Nucleus accumbens (tissue), 56 donors: ENCODE measurements at places on chromosomes 1 and 21.

- DNase-seq: no peak
Measured at GRCh38 chr1:93275634-93276295, 69.9 kb upstream of the DR1 start.

DNA sequence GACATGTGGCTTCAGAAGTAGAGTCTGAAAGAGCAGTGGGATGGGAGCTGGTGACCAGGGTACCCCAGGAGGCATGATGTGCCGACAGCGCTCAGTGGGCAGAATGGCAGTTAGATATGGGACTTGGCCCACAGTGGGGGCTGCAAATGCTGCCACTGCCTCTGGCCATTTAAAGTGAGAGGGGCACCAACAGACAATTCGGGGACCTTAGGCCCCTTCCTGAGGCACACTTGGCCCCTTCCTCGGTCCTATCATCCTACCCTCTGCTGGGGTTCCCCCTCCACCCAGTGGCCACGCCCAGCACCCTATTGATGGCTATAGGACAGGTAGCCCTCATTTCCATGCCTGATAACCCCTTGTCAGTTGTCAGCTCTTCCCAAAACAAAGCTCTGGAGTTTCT lies 36.6 kb upstream of the EPHA8 start:
- no peak for DNase-seq

DNA sequence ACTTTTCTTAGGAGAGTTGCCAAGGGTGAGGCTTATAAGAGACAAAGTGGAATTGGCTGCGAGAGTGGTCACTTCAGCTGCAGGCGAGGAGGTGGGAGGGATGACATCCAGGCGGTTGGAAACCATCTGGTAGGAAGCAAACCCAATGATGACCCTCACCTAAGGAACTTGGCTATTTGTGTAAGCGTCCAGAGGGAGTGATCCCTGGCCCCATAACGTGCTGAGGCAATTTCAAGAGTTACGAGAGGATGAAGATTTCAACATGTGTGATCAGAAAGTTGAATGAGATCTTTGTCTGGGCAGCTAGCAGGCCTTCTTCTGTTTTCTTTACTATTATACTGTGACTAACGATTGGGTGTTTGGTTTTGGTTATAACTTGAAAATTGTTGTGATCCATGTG lies 102.7 kb upstream of the VANGL1 start:
- no peak for DNase-seq

DNA sequence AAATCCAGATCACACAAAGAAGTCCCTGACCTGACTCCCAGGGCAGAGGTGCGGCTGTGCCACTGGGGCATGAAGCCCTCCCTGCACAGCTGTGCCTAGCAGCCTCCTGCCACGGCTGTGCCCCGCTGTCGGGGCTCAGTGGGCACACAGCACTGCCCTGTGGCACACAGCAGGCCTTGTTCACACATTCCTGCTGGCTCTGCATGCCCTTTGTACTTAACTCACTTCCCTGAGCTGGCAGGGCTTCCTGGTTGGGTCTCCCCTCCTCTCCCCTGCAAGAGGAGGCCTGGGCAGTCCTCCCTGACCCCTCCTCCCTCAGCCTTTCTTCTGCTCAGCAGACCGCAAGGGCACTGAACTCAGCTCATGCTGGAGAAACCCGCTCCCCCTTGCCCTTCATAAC lies 14.8 kb downstream of the LHX4 start:
- DNase-seq: no peak

DNA sequence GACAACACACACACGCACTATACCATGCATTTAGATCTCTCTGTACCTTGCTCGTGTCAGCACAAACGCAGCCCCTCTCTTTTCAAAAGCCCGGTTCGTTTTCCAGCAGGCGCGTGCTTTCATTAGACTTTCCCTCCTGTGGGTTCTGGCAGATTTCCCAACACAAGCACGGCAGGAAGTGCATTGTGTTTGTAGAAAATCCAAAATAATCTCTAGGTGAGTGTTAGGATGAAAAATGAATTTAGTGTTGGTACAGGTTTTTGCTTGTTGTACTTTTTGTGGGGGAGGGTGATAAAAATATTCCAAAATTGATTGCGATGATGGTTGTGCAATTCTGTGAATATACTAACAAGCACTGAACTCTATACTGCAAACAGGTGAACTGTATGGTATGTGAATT lies 54.1 kb upstream of the POFUT2 start:
- no peak for DNase-seq
